ENCODE measurements at places on chromosomes 3 and 15.

- ATAC-seq, result no peak
These were observed 22.9 kb downstream of the SYNM start for GRCh38 chr15:99127773-99128172.

GRCh38 chr15:24985224-24985623, 30.4 kb downstream of the SNRPN start:
- peak; percentile 47 for ATAC-seq

GRCh38 chr3:72379500-72380187, 468.6 kb downstream of the SHQ1 start:
- peak; percentile 63 for ATAC-seq

- peak; percentile 92 for ATAC-seq
These were observed 160.5 kb upstream of the NR2E3 start for GRCh38 chr15:71649894-71650293.

GRCh38 chr15:45401665-45402161, 23.4 kb upstream of the GATM start:
- ATAC-seq, result no peak
